ENCODE measurements at places on chromosomes 4 and X.

DNA sequence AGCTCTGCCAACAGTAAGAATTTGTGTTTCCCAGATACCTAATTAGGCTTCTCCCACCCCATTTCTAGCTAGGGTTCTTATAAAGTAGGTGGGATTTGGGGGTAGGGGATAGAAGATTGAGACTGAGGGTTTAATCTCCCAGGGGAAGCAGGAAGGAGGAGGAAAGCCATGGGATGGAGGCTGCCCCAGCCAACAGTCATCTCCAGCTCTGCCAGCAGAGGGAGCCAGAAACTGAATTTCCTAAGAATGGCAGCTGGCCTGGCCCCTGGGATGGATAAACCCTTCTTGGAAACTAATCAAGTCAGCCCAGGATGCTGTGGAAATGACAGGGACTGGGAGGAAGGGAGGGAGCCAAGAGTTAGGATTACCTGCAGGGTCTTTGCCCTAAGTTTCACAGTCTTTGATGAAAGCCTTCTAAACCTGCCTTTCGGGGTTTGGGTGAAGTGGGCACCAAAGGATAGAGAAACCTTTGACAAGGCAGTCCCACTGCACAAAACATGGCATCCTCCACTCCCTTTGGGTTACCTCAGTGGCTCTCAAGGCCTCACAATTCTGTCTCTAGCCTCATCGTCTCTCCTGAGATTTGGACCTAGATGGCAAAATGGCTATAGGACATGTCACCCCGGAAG is 6.7 kb upstream of the ERCC6L start:
- H3K4me3 ChIP-seq, result no peak overlapping the region
- no peaks in the 10 kb centered on the region for H3K36me3 ChIP-seq
- no peak for DNase-seq
- no peaks in the 10 kb centered on the region for H3K27me3 ChIP-seq

GRCh38 chr4:128155231-128155855 is 94.2 kb downstream of the LARP1B start:
- DNase-seq, result no peak
- peaks cover 3% of the 10 kb centered on the region for H3K36me3 ChIP-seq
- H3K4me3 ChIP-seq, result no peak overlapping the region
- no peaks in the 10 kb centered on the region for H3K4me1 ChIP-seq

- no peak overlapping the region for H3K27ac ChIP-seq
- no peak overlapping the region for H3K4me3 ChIP-seq
- DNase-seq, result no peak
- H3K4me1 ChIP-seq, result no peaks in the 10 kb centered on the region
- H3K36me3 ChIP-seq, result no peaks in the 10 kb centered on the region
- no peaks in the 10 kb centered on the region for H3K27me3 ChIP-seq
Measured at GRCh38 chr4:81876106-81876505, 404.4 kb upstream of the RASGEF1B start.

- H3K4me1 ChIP-seq, result peaks cover 4% of the 10 kb centered on the region
- H3K27me3 ChIP-seq, result peaks cover 9% of the 10 kb centered on the region
- no peak overlapping the region for H3K27ac ChIP-seq
- H3K36me3 ChIP-seq, result no peaks in the 10 kb centered on the region
Measured at GRCh38 chr4:4384837-4385236, 2.1 kb upstream of the NSG1 start.

GRCh38 chr4:4780729-4781244 is 78.7 kb upstream of the MSX1 start:
- H3K4me3 ChIP-seq, result no peak overlapping the region
- H3K36me3 ChIP-seq, result no peaks in the 10 kb centered on the region
- no peaks in the 10 kb centered on the region for H3K27me3 ChIP-seq
- no peak for DNase-seq
- no peaks in the 10 kb centered on the region for H3K4me1 ChIP-seq
- no peak overlapping the region for H3K27ac ChIP-seq

GRCh38 chrX:20362268-20363267 is 95.9 kb upstream of the RPS6KA3 start:
- H3K27me3 ChIP-seq, result no peaks in the 10 kb centered on the region
- no peak overlapping the region for H3K4me3 ChIP-seq
- no peaks in the 10 kb centered on the region for H3K36me3 ChIP-seq
- no peak overlapping the region for H3K27ac ChIP-seq
- no peaks in the 10 kb centered on the region for H3K4me1 ChIP-seq

- no peaks in the 10 kb centered on the region for H3K27me3 ChIP-seq
- no peak overlapping the region for H3K27ac ChIP-seq
Measured at GRCh38 chrX:130014770-130015169, 32.3 kb downstream of the BCORL1 start.

DNA sequence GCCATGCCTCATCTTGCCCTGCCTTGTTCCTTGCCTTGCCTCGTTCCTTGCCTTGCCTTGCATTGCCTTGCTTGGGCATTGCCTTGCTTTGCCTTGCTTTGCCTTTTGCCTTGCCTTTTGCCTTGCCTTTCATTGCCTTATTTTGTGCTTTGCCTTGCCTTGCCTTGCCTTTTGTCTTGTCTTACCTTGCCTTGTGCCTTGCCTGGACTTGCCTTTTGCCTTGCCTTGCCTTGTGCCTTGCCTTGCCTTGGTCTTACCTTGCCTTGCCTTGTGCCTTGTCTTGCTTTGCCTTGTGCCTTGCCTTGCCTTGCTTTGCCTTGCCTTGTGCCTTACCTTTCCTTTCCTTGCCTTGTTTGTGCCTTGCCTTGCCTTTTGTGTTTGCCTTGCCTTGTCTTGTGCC is 88.2 kb downstream of the TAB3 start:
- no peaks in the 10 kb centered on the region for H3K27me3 ChIP-seq
- no peak overlapping the region for H3K27ac ChIP-seq
- no peaks in the 10 kb centered on the region for H3K4me1 ChIP-seq
- no peak for DNase-seq
- H3K4me3 ChIP-seq, result no peak overlapping the region

GRCh38 chrX:10064736-10065135 is 92.0 kb upstream of the CLCN4 start:
- no peaks in the 10 kb centered on the region for H3K4me1 ChIP-seq
- H3K36me3 ChIP-seq, result no peaks in the 10 kb centered on the region
- H3K27me3 ChIP-seq, result no peaks in the 10 kb centered on the region
- no peak overlapping the region for H3K4me3 ChIP-seq
- DNase-seq, result no peak
- H3K27ac ChIP-seq, result no peak overlapping the region

DNA sequence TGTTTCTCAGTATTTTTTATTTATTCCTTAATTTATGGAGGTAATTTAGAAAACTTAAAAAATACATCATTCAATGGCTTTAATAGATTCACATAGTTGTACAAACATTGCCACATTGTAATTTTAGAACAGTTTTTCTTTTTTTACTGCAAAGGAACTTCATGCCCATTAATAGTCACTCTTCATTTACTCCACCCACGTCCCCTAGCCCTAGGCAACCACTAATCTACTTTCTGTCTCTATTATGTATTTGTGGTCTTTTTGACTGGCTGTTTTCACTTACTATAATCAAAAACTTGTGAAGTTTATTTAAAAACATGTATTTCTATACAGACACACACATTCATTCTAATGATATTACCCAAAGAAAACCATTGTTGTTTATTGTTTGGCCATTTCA is 664.8 kb downstream of the GRID2 start:
- H3K36me3 ChIP-seq, result no peaks in the 10 kb centered on the region
- DNase-seq, result no peak
- no peak overlapping the region for H3K4me3 ChIP-seq
- no peak overlapping the region for H3K27ac ChIP-seq
- no peaks in the 10 kb centered on the region for H3K4me1 ChIP-seq
- no peaks in the 10 kb centered on the region for H3K27me3 ChIP-seq

GRCh38 chrX:43269201-43269600 is 386.9 kb upstream of the MAOA start:
- H3K27me3 ChIP-seq, result no peaks in the 10 kb centered on the region
- H3K4me3 ChIP-seq, result no peak overlapping the region
- H3K36me3 ChIP-seq, result no peaks in the 10 kb centered on the region
- H3K27ac ChIP-seq, result no peak overlapping the region
- no peaks in the 10 kb centered on the region for H3K4me1 ChIP-seq

DNA sequence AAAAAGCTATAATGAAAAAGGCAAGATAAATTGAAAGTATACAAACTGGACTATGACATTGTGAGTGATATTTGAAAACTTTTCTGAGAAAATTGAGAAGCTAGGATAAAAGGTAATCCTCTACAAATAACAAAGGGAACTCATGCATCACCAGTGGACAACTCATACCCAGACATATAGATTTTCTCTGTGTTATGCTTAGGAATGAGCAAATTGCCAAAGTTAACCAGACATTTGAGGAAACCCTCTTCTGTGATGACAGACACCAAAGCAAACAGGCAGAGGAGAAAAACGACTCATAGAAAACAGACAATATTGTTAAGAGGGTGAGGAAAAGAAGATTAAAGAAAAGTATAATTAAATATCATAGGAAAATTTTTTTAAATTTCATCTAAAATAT is 186.5 kb downstream of the MAB21L2 start:
- no peaks in the 10 kb centered on the region for H3K36me3 ChIP-seq
- H3K27me3 ChIP-seq, result no peaks in the 10 kb centered on the region
- no peak for DNase-seq
- no peaks in the 10 kb centered on the region for H3K4me1 ChIP-seq
- H3K4me3 ChIP-seq, result no peak overlapping the region

DNA sequence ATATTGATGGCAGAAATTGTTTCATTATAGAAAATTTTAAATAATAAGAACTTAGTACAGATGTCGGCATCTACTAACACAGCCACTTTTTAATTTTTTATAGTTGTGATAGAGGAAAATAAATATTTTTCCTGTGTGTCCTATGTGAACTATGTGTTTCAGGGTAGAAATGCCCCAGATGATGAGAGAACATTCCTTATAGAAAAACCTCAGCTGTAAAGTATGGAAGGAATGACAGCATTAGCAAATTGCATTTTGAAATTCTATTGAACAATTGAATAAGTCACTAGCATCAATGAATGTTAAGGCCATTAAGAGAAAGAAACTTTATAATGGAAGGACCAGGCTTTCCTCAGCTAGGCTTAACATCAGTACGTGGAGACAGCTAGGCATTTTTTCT is 149.2 kb downstream of the CFAP299 start:
- H3K36me3 ChIP-seq, result no peaks in the 10 kb centered on the region
- H3K27ac ChIP-seq, result no peak overlapping the region
- no peaks in the 10 kb centered on the region for H3K27me3 ChIP-seq
- no peak for DNase-seq

GRCh38 chr4:17164666-17165065 is 266.2 kb upstream of the LDB2 start:
- no peak overlapping the region for H3K27ac ChIP-seq
- no peak for DNase-seq
- no peak overlapping the region for H3K4me3 ChIP-seq

GRCh38 chr4:30716681-30717207 is 3.4 kb upstream of the PCDH7 start:
- H3K4me1 ChIP-seq, result peaks cover 3% of the 10 kb centered on the region
- DNase-seq, result no peak
- no peaks in the 10 kb centered on the region for H3K36me3 ChIP-seq

DNA sequence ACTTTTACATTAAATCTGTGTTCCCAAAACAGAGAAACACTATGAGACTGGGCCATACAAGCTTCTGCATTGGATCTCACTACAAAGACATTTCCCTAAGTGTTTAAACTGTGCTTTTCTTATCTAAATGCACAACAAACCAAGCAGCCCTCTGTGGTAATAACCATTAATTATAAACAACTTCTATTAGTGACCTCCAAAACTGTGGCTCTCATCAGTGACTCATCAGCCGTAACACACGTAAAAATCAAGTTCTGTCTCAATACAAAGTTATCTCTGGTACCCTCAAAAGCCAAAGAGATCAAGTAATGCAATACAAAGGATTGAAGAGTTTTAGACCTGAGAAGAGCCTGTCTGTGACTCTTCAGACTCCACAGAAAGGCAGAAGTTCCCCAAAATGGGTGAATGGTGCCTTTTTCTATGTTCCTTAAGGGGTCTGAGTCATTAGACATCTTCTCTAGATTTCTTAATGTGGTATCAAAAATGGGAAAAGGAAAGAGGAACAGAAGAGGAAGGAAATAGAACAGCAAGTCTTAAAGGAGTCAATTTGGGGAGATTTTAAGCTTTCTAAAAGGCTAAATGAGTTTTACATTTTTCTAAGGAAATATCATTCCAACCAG is 189.8 kb upstream of the PPP1R2C start:
- no peaks in the 10 kb centered on the region for H3K36me3 ChIP-seq
- H3K4me3 ChIP-seq, result no peak overlapping the region
- no peaks in the 10 kb centered on the region for H3K4me1 ChIP-seq
- H3K27ac ChIP-seq, result no peak overlapping the region

DNA sequence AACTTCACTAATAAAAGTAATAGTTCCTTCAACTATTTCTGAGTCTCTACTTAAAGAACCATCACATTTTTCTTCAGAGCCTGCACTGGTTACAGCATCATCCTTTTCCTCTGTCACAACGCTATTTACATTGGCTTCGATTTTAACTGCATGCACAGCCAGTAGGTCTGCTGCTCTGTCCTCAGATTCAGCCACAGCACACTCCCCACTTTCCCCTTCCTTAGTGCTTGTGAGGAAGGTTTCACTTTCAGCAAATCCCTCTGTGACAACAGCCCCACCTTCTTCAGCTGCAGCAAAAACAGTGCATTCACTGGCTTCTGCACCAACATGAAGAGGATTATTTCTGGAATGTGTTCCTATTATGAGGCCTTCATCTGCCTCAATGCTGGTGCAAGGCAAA is 25.7 kb downstream of the BOD1L1 start:
- no peak overlapping the region for H3K27ac ChIP-seq
- H3K27me3 ChIP-seq, result no peaks in the 10 kb centered on the region
- no peak for DNase-seq
- H3K4me1 ChIP-seq, result no peaks in the 10 kb centered on the region

GRCh38 chrX:24360272-24360671 is at the start of gene SUPT20HL1:
TSS of gene SUPT20HL1 (plus strand) at chrX:24360639. CDS start at chrX:24362761, 2,122 bp downstream.
- no peaks in the 10 kb centered on the region for H3K36me3 ChIP-seq
- no peak within 1 kb of the TSS for H3K27ac ChIP-seq
- H3K4me1 ChIP-seq, result no peaks in the 10 kb centered on the region
- H3K27me3 ChIP-seq, result no peaks in the 10 kb centered on the region
- no peak for DNase-seq

DNA sequence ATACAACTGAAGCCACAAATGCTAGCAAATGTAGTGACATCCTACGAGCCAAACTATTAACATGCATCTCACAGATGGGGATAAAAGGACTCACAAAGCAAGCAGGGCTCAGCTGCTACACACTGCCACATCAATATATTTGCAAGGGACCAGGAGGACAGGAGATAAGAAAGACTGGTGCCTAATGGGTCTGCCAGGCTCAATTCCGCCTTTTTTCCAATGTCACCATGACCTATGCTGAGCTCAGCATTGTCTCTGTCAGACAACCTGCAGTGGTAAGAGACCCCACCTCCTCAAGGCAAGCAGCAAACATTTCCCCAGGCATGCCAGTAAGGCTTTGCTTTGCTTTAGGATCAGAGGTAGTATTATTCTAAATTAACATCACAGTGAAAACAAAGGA is 435 bp downstream of the DCX start:
- no peaks in the 10 kb centered on the region for H3K4me1 ChIP-seq
- no peak overlapping the region for H3K27ac ChIP-seq
- no peak for DNase-seq
- no peak overlapping the region for H3K4me3 ChIP-seq
- no peaks in the 10 kb centered on the region for H3K27me3 ChIP-seq

Data from ascending aorta (tissue), 2 donors.